ENCODE measurements at places on chromosomes 16 and 17.

- no peak for DNase-seq
Observed at GRCh38 chr17:80471922-80472321, 4.5 kb downstream of the NPTX1 start.

- DNase-seq = peak; percentile 47
Observed at GRCh38 chr17:7237761-7238419, 1.4 kb downstream of the PHF23 start.

DNA sequence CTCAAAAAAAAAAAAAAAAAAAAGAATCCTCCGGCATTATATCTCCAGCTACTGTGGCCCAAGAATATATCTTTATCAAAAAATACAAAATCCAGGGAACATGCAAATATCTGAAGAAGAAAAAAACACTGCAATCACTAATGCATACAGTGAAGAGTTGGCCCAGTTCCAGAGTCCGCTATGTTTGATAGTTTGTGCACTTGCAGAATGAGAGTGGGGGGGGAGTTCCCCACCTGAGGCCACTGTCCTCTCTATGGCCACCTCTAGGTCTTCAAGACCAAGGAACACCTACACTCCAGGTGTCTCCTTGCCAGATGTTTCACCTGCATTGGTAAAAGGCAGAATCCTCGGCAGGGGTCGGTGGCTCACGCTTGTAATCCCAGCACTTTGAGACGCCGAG, 4.0 kb downstream of the ZNF785 start:
- DNase-seq = no peak

DNA sequence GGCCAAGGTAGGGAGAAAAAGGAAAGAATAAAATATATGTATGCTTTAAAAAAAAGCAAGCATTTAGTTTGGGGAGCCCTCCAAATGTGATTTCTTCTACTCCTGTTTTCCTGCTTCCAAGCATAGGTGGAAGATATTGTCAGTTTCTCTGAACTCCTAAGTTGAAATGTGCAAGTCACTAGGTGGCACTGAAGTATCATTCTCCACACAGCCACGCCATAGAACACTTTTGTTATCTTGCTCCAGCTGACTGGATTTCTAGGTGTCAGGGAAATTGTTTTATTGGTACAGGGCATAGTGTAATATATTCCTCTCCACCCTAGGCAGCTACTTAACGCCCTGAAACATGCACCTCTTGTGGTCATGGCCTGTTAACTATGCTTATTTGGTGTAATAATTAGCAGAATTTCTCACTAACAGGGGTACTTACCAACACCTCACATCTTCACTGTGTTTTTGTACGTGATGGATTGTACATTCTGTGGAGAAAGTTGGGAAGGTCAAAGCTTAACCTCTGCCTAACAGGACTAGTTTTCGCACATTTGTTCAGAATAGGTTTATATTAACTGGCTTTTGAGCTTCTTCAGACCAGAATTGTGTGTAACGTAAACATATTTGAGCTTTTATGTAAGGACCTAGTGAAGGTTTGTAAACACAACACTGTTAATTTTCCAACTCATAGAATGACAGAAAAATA, 69.3 kb downstream of the FTO start:
- peak; percentile 18 for DNase-seq

All from hippocampal formation (tissue), 2 donors.